ENCODE measurements at places on chromosomes 12 and 14.

- DNase-seq = no peak
Measured at GRCh38 chr12:133202493-133203343, 21.4 kb downstream of the ZNF268 start.

DNA sequence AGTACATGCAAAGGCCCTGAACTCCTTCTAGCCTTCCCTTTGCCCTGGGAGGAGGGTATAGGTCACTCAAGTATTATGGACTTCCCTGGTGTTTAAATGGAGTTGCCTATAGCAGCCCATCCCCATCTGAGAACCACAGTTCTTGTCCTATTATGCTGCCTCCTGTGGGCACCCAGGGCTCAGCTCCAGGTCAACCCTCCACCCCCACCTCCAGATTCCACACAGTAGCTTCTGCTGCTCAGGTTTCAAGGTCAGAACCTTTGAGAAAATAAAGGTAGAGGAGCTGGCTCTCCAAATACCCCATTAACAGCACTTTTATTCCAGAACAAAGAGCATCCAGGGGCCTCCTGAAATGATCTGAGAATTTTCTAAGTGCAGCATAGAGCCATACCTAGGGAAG lies 57.4 kb downstream of the ACTN1 start:
- DNase-seq = no peak

GRCh38 chr12:117699575-117699974 lies 269.2 kb downstream of the KSR2 start:
- DNase-seq = no peak

DNA sequence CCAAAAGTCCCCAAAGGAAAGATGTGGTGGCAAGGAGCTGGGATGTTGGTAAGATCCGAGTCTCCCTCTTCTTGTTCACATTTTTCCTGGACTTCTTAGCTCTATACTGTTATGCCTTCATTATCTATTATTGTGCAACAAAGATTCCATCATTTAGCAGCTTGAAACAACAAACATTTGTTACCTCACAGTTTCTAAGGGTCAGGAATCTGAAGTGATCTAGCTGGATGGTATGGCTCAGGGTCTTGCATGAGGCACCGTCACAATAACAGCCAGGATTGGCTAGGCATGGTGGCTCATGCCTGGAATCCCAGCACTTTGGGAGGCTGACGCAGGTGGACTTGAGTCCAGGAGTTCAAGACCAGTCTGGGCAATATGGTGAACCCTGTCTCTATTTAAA lies 51.1 kb upstream of the KRAS start:
- no peak for DNase-seq

DNA sequence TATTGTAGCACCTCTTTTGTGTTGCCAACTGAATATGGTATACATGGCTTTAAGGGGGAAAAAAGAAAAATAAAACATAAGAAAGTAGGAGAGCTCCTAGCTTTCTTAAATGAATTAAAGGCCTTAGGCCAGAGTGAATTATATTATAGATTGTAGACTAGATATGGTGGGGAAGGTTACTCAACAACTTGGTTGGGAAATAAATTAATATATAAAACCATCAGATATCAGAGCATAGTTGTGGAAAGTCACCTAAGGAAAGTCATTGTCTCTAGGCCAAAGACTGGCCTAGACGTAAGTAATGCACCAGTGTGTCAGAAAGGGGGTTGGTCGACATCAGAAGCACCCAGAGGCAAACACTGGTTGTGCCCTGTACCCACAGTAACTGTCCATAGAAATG lies 391.8 kb downstream of the RAD51B start:
- no peak for DNase-seq

DNA sequence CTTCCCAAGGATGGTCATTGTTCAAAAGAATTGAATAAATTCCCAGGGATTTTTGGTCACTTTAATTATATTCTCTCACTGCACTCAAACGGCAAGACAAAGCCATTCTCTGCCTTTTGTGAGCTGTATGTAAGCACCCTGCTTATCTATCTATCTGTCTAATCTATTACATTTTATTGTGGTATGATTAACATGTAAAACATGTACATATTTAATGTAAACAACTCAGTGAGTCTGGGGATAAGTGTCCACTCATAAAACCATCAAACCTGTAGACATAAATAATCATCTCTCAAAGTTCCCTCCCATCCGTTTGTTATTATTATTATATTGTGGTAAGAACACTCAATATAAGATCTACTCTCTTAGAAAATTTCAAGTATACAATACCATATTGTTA lies 167.1 kb downstream of the CAND1 start:
- no peak for DNase-seq

GRCh38 chr12:94225947-94226630 lies 77.7 kb downstream of the PLXNC1 start:
- no peak for DNase-seq

- no peak for DNase-seq
Measured at GRCh38 chr14:44300916-44301315, 206.2 kb downstream of the FSCB start.

- no peak for DNase-seq
Measured at GRCh38 chr14:91925001-91925726, 22.3 kb downstream of the FBLN5 start.

DNA sequence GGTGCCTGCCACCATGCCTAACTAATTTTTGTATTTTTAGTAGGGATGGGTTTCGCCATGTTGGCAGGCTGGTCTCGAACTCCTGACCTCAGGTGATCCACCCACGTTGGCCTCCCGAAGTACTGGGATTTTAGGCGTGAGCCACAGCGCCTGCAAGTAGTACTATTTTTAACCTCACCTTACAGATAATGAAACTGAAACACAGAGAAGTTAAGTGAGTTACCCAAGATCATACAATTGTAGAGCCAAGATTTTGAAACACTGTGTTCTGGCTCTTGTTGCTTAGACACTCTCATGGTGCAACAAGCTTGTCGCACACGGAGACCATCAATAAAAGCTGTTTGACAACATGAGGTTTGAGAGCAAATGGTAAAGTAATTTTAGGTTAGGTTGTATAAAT lies 159.1 kb upstream of the LMNTD1 start:
- DNase-seq = no peak

DNA sequence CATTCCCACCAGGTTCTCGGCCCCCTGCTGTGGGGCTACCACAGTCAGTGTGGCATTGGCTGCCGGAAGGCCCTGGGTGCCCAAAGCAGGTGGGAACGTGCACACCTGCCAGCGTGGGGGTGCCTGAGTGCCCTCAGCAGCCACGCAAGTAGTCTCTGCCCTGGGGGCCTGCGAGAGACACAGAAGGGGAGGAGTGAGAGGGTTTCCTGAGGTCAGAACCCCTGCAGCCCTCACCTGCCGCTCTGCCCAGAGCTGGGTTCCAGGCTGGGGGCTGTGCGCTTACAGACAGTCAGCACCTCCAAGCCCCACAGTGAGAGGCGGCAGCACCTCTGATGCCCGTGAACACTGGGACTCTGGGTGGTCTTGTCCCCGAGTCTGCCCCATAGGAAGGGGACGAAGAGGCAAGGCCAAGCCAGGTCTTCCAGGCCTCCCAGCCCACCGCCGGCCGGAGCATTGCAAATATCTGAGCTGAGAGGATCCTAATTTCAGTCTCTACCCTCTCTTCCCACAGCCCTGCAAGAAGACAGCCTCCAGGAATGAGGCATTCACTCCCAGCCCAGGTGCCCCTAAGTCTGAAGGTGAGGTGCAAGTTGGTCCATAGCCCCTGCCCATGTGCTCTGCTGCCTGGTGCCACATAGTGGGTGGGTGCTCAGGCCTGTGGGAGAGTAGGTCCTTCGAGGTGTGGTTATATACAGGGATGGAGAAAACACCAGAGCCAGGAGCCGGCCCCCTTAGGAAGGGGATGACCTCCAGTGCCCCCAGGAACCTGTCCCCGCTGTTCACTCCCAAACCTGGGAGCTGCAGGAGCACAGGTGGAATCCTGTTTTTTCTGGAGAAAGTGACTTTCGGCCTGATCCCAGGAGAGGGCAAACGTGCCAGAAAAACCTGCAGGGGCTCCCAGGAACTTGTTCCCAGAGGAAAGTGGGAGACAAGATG lies 291.1 kb upstream of the RTL1 start:
- DNase-seq = no peak
